ENCODE measurements at places on chromosomes 2 and 18.

DNA sequence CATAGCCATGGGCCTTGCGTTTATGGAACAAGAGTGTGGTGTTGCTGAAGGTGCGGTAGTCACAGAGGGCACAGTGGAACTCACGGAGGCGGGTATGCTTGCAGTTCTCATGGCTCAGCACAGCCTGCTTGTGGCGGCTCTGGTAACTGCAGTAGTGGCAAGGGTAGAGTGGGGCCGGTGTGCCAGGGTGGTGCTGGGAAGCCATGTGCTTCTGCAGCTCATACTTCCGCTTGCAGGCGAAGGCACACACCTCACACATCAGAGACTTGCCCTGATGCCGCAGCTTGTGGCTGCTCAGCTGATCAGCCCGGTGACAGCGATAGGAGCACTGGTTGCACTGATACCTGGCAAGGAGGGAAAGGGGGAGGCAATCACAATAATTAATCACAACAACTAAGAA is 14.7 kb downstream of the ZNF142 start:
- DNase-seq, result no peak

DNA sequence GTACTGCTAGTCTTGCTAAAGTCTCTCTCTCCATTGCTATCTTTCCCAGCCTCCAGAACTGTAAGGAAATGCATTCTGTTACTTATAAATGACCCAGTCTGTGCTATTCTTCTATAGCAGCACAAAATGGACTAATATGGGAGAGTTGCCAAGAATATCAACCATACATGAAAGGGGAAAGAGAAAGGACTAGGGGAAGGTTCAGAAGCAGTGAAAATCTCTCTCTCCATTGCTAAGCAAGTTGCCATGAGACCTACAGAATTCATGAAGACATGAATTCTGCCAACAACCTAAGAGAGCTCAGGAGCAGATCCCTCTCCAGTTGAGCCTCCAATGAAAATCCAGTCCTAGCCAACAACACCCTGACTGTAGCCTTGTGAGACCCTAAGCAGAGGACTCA is 3.6 kb upstream of the TRABD2A start:
- no peak for DNase-seq

DNA sequence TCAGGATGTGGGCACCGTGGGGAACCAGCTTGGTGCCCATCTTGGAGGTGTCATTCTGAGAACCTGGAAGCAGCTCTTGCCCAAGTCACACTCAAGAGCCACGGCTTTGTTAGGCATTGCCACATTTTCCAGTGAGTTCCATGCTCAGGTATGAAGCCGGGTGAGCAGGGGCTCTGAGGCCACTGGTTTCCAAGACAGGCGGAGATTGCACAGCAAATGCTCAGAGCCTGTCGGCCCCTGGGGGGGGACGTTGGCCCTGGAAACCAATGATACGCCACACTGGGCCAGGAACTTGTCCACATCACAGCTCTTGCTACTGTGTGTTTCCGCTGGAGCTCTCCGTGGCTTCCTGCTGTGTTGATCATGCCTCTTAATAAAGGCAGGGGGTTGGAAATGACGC is 52.5 kb upstream of the SALL3 start:
- no peak for DNase-seq

DNA sequence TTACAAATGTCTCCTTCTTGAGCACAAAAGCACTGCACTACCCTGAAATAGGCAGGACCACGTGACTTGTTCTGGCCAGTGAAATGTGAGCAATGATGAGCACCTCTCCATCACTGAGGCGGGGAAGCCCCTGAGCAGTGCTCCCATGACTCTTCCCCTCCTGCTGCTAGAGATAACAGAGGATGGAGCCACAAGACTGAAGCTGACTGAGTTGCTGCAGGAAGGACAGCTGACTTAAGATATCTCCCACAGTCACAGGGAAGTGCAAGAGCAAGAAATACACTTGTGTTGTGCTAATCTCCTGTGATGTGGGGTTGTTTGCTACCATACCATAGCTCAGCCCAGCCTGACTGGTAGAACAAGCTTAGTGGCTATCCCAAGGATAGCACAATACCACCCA is 38.7 kb downstream of the STK39 start:
- DNase-seq, result no peak

GRCh38 chr2:121140734-121141133 is 144.3 kb downstream of the TFCP2L1 start:
- DNase-seq, result no peak

DNA sequence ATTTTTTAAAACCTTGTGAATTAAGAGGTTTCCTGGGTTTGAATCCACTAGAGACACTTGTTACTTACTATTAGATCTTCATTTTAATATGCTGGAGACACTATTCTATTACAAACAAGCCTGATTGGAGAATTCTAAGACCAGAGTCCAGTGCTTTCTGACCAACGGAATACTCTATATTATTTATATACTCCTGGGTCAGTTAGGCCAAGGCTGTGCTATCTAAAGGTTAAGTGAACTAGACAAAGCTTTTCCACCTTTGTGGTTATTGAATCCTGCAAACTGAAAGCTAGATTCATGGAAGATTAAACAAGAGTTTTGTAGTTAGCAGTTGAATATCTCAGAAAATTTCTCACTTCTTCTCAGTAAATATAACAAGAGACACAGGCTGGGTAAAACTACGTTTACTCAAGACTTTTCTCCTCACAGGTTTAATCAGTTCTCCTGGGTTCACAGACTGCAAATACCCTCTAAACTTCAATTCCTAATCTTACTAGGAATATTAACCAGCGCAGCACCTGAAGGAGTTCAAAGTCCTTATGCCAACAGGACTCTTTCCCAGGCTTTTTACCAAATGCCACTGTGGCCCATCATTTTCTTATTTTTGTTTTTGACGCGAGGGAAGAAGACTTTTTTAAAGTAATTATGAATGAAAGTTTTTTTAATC is 66.4 kb downstream of the COL4A4 start:
- DNase-seq, result no peak

DNA sequence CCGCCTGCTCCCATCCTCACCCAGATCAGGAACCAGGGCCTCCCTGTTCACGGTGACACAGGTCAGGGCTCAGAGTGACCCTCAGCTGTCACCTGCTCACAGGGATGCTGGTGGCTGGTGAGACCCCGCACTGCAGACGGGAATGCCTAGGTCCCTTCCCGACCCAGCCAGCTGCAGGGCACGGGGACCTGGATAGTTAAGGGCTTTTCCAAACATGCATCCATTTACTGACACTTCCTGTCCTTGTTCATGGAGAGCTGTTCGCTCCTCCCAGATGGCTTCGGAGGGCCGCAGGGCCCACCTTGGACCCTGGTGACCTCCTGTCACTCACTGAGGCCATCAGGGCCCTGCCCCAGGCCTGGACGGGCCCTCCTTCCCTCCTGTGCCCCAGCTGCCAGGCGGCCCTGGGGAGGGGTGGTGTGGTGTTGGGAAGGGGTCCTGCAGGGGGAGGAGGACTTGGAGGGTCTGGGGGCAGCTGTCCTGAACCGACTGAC is 31.7 kb downstream of the GPC1 start:
- DNase-seq, result no peak

- no peak for DNase-seq
Observed at GRCh38 chr2:128640845-128641360, 322.2 kb upstream of the HS6ST1 start.

DNA sequence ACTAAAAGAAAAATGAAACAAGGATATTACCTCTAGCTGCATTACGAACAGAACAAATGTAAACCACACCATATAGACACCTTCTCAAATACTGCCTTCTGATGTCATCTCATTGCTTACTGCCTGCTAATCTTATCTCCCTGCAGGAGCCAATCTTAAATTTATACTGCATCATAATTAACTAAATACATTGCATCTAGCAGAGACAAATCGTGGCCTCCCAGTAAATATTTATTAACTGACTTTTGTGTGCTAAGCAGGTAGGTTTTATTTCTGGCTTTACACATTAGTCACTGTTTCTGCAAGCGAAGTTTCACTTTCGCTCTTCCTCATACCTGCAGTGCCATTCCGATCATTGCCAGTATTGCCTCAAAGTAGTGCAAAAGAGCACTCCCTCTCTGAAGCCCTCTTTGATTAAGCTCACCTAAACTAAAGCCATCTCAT is 67.5 kb downstream of the SPATS2L start:
- DNase-seq, result no peak

GRCh38 chr2:164560181-164560792 is 61.0 kb downstream of the GRB14 start:
- DNase-seq, result no peak

GRCh38 chr2:58054264-58054663 is 7.7 kb downstream of the VRK2 start:
- no peak for DNase-seq

- DNase-seq, result no peak
Observed at GRCh38 chr2:127941461-127941860, 55.7 kb upstream of the AMMECR1L start.

DNA sequence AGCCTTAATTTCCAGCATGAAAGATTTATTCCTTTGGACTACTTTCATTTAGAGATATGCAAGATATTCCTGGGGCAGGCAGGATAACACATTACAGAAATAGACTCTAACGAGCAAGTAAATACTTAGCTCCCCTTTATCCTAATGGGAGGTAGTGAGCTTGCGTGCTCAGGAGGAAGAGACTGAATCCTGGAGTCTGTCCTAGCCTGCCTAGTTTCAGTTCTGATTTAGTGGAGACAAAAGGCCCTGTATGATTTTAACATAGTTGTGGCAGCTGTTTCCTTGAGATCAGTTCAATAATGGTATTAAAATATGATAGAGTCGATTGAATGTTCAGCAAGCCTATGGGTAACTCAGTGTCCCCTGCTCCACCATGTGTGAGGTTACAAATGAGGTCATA is 109.5 kb downstream of the FMNL2 start:
- DNase-seq, result no peak

DNA sequence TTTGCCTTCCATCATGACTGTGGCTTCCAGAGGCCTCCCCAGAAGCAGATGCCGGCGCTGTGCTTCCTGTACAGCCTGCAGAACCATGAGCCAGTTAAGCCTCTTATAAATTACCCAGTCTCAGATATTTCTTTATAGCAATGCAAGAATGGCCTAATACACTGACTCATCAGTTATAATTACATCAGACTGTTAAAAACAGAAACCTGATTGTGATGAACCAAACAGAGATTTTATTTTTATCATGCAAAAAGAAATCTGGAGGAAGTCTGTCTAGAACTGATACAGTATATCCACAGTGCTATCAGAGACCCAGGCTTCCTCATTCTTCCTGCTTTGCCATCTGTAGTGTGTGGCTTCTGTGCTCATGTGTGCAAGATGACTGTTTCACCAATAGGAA is 93.4 kb upstream of the MEX3C start:
- no peak for DNase-seq

DNA sequence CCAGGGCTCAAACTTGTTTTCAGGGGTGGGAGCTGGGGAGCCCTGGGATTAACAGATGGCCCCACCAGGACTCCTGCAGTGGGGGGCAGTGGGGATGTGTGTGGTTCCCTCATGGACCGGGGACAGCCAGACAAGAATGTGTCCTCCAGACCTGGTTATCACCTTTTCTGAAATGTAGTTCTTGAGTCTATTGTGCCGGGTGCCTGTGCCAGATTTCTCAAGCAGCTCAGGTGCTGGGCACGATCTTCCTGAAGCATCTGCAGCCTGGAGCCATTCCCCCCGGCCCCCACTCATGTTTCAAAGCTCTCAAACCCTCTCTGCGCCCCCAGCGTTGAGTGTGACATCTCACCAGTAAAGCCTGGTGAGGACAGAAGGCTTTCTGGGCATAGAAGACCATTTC is 48.4 kb upstream of the HAAO start:
- no peak for DNase-seq

DNA sequence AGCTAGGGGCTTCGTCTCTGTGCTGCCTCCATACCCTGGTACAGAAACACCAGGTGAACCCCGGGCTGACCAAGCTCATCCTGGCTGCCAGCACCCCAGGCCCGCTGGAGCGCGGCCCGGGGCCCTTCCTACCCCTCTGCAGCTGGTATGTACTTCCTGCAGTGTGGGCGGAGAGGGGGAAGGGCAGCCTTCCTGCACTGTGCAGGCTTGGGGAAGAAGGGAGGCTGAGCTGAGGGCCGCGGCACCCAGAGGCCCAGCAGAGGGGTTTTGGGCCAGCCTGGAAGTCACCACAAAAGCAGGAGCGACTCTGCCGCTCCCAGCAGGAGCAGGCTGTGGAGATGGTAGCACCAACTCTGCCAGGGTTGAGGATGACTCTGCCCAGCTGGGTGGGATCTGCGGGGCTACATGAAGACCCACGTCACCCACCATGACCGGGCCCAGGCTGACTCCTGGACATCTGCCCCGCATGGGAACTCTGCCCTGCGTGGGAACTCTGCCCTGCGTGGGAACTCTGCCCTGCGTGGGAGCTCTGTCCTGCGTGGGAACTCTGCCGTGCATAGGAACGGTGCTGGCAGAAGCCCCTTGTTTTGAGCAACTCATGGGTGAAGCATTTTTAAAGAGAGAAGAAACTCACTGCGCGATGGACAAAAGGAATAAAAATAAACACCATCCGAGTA is 273.3 kb downstream of the NDUFA10 start:
- DNase-seq, result no peak

DNA sequence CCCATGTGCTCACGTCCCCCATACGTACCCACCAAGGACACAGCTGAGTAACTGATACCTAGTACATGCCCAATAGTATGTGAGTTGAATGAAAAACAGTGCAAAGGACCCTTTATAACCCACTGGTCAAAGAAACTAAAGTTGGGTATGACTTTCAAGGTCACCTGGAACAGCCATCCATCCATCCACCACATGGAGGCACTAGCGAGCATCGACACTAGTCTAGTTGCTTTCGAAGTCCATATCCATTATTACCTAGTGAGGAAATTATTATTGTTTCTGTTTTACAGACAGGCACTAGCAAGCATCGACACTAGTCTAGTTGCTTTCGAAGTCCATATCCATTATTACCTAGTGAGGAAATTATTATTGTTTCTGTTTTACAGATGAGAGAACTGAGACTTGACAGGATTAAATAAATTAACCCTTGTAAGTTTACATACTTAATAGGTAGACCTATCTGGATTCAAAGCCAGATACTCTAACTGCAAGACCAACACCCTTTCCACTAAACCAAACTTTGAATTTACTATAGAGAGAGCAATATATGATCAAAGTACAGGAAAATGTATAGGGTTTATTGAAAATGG is 233.7 kb downstream of the METTL4 start:
- no peak for DNase-seq

DNA sequence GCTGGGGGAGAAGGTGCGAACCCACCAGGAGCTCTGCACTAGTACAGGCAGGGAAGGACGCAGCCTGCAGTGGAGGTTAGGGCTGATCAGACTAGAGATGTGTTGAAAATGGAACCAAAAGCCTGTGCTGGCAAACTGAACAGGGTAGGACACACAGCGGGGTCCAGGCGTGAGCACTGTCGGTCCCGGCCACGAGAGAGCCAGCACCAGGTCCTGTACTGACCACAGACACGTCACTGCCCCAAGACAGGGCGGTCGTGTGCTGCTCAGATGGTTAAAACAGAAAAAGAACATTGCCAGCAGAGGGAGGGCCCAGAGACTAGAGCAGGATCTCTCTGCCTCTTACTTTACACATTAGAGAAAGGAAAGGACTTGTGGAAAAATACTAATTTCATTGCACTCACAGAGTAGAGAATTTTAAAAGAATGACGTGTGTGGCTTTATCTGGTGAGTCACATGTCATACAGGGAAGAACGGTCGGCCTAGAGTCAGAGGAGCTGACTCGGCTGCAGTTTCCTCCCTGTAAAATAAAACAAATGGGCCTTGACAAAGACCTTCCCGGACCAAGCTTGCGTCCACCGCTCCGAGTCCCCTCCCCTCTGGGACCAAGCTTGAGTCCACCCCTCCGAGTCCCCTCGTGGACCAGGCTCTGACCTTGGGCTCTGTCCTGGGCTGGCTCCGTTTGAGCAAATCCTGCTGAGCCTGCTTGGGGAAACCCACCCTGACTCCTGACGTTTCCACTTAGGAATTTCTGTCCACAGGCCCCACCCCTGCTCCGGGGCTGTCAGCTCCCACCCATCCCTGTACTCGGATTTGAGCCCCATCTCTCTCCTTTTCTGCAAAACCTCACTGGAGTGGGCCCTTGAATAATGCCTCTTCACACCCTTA is 16.7 kb upstream of the ADI1 start:
- peak; percentile 36 for DNase-seq

Data from nucleus accumbens (tissue), 56 donors.